ENCODE measurements at places on chromosomes 3 and 15. TPM values are rescaled to one million over a fixed set of nuclear protein-coding genes. Genes with fewer than 3 reads are reported as not detected.
A peak's percentile ranks its signal among the peaks of the same experiment; 100 is the strongest.

The EAF2 gene
- total RNA-seq = 8.8 TPM

The OR5H1 gene
- total RNA-seq = not detected

GRCh38 chr3:110773413-110773954, 298.1 kb upstream of the NECTIN3 start:
- H3K27ac ChIP-seq = no peak overlapping the region
- no peaks in the 10 kb centered on the region for H3K27me3 ChIP-seq
- no peak for DNase-seq
- H3K4me3 ChIP-seq = no peak overlapping the region
- peaks cover 14% of the 10 kb centered on the region for H3K4me1 ChIP-seq

DNA sequence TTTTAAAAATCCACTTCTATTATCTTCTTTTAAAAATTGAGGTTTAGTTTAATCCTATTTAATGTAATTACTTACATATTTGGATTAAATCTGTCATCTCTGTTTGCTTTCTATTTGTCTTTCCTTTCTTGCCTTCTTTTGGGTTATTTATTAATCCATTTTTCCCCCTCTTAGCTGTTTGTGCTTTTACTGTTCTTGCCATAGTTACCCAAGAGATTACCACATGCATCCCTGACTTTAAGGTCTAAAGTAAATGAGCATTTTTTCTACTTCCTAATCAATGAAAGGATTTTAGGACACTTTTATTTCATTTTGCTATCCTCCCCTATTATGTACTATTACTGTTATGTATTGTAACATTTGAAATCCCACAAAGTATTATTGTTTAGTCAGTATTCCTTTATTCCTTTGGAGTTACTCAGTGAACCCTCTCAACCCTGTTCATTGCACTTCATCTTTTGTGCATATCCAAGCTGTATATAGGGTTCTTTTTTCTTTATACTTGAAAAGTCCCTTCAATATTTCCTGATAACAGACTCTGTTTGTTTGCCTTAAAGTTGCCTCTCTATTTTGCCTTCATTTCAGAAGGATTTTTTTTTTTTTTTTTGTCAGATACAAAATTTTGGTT, 62.7 kb downstream of the MEF2A start:
- peak overlapping the region; percentile 70 for H3K27ac ChIP-seq
- H3K27me3 ChIP-seq = no peaks in the 10 kb centered on the region
- no peaks in the 10 kb centered on the region for H3K36me3 ChIP-seq
- DNase-seq = no peak
- H3K4me3 ChIP-seq = no peak overlapping the region

DNA sequence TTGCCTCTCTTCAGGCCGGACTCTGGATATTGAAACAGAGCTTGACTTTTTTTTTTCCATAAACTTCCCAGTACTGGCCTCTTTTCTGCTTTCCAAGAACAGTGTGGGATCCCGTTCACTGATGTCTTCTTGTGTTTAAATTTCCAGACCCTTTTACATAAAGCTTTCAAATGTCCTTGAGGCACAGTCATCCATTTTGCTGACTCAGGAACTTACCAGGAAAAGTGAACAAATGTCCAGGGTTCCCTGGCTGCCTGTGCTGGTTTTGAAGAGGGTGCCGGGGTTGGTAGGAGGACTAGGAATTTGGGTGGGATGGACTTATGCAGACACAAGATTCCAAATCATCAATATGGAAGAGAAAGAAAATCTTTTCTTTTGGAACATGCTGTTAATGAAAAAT, 68.1 kb downstream of the CHDH start:
- H3K36me3 ChIP-seq = no peaks in the 10 kb centered on the region
- H3K27ac ChIP-seq = no peak overlapping the region
- H3K4me1 ChIP-seq = no peaks in the 10 kb centered on the region
- H3K27me3 ChIP-seq = no peaks in the 10 kb centered on the region
- H3K4me3 ChIP-seq = no peak overlapping the region
